Activated naive CD4-positive, alpha-beta T cell treated with anti-CD3 and anti-CD28 coated beads for 36 hours (primary cell): ENCODE measurements at places on chromosomes 5 and 9. TPM values are rescaled to one million over a fixed set of nuclear protein-coding genes. Genes with fewer than 3 reads are reported as not detected.

OR1Q1 gene
- total RNA-seq, result not detected

PRRC1 gene
- 35.1 TPM for total RNA-seq

- no peak for DNase-seq
Measured at GRCh38 chr5:127960270-127960691, 123.3 kb upstream of the SLC12A2 start.

GRCh38 chr9:87630266-87630665 is 95.7 kb upstream of the CTSL start:
- DNase-seq, result no peak

ARSI gene
- not detected for total RNA-seq

DND1 gene
- 1.7 TPM for total RNA-seq

DNA sequence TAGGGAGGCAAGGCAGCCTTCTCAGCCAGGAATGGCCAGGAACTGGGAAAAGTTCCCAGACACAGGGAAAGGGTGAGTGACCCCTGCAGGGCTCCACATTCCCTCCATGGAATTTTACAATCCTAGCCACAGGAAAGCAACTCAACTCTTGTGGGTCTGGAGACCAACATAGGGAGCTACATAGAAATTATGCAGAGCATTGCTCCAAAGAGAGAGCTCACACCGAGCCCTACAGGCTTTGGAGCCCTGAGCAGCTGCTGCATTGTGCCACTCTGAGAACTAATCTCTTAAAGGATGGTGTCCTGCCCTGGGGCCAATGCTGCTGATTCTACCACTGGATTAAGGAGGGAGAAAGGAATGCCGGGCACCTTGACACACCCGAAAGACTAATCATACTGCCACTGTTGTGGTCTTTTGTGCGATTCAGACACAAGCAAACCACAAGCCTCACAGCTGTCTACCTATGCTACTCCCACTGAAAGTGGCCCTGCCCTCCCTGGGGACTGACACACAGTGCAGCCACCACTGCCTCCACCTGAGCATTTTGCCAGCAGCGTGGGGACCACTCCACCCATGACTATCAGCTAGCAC is 1089.8 kb upstream of the NUDT12 start:
- DNase-seq, result no peak

GRCh38 chr5:73985145-73985544 is 359.1 kb downstream of the ARHGEF28 start:
- no peak for DNase-seq

CNTLN gene
- total RNA-seq, result 0.25 TPM

DNA sequence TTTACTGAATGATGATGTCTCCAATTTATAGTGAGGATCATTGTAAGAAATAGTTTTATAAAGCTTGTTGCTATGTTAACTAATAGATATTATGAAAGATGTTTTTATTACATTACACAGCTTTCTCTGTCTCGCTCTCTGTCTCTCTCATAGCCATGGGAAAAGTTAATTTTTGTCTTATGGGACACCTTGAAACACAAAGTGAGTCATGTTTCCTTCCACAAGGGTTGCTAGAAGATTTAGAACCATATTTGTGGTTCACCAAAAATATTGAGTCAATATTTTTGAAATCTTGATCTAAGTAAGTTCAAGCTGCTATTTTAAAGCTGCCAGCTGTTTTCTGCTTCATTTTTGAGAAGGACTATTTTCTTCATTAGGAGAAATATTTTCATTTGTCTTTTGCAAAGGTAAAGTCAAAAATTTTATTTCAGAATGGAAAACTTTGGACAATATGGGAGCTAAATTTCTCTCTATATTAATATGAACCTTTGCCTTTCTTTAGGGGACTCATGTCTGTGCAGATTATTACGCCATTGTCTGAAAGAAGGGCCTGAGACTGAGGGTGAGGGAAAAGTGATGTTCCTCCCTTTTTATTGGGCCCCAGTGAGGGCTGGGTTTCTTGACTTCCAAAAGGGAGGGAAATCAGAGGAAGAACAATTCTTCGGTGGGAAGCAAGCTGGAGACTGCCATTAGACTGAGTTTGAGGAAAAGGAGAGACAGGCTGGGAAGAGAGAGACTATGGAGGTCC is 87.9 kb upstream of the SLC24A2 start:
- no peak for DNase-seq

- no peak for DNase-seq
Measured at GRCh38 chr9:98550206-98550820, 158.4 kb downstream of the GABBR2 start.

GRCh38 chr5:126543009-126543408 is 52.0 kb downstream of the ALDH7A1 start:
- DNase-seq, result no peak

- no peak for DNase-seq
Measured at GRCh38 chr5:95026718-95027117, 258.2 kb downstream of the MCTP1 start.

CDH6 gene
- total RNA-seq, result not detected

PCDHGA10 gene
- not detected for total RNA-seq

SLC24A2 gene
- total RNA-seq, result not detected

GRCh38 chr5:62283005-62283404 is 23.0 kb upstream of the KIF2A start:
- no peak for DNase-seq

GRCh38 chr9:123541411-123541810 is 185.4 kb downstream of the CRB2 start:
- no peak for DNase-seq

CTNND2 gene
- total RNA-seq, result not detected

GRCh38 chr5:15789642-15790041 is 289.7 kb downstream of the FBXL7 start:
- no peak for DNase-seq

DNA sequence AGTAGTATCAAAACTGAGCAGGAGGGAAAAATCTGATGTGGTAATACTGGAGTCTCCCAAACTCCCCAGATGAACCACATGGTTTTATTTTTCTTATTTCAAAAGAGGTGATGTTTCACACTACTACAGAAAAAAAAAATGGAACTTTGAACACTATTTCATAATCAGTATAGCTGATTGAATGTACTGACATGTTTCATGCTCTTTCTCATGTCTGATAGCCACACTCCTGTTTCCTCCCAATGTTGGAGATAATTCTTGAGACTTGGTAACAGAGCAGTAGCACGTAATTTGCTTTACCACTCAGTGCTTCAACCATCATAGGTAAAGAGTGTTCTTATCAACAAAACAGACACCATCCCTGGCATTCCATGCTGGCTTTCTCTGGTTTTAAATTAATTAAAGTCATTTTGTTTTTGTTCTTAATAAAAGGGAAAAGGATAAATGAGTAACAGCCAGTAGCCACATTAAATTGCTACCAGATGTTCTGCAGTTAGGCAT is 85.2 kb downstream of the MUSK start:
- DNase-seq, result no peak

GRCh38 chr5:58753446-58753845 is 170.6 kb downstream of the RAB3C start:
- DNase-seq, result no peak

SEMA5A gene
- total RNA-seq, result not detected
